Neuronal stem cell (in vitro differentiated cells): ENCODE measurements at places on chromosomes 13 and 19.

DNA sequence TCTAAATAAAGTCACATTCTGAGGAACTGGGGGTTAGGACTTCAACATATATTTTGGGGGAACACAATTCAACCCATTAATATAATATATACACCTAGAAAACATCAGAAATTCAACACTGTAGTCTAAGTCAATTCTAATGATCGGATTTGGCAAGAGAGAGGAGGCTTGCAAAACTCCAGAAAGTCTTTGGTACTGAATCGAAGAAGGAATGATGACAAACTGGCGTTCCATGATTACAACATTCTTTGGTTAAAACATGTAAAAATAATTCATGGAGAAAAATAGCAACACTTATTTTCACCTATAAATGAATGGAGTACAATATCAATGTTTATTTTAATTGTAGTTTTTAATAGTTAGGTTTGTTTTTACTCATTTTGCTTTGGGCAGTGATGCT is 62.4 kb downstream of the MBNL2 start:
- no peak for DNase-seq

DNA sequence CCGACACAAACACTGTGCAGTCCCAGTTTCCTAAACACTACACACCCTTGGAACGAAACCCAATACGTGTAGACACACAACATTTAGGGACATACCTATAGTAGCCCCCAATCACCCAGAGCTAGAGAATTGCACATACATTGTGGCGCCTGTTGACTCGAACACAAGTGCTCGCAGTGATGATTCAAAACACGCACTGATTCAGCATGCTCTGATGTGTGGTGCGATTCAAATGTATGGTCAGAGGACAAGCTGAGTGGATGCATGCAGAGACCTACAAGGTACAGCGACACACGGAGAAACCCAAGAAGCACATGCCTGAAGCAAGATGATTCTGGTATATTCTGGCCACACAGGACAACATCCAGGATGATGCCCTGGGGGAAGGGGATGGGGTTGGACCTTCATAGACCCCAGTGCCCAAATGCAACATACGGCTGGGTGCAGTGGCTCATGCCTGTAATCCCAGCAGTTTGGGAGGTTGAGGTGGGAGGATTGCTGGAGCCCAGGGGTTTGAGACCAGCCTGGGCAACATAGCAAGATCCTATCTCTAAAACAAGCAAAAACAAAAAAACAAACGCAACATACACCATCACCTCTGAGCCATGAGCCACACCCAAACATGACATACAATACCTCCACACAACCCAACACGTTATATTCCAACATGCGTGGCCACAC is 997 bp upstream of the KCNN4 start:
- no peak for DNase-seq

DNA sequence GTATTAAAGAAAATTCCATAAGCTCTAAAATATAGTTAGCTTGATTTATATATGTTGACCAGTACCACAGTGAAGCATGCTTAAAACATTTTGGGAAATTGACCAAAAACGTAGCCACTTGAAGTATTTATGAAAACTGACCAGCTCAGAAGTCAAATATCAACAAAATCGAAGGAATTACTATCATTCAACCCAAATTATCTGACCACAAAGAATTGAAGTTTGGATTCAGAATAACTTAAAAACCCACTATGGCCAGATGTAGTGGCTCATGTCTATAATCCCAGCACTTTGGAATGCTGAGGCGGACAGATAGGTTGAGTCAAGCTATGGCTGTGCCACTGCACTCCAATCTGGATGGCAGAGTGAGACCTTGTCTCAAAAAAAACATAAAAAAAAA is 31.9 kb downstream of the GPALPP1 start:
- no peak for DNase-seq

- no peak for DNase-seq
Observed at GRCh38 chr19:40256512-40256911, 28.6 kb downstream of the AKT2 start.

DNA sequence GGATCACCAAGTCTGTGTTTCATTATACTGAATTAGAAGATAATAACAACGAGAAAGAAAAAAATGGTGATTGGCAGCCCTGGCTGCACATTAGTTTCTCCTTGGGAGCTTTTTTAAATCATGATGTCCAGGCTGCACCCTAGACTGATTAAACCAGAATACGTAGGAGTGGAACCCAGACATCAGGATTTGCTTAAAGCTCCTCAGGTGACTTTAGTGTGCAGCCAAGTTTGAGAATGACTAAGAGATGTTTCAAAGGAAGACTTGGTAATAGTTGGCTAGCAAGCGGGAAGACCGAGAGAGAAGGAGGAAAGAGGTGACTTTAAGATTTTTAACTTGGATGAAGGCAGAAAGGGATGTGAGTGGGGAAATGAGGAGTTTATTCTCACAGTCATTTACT is 71.4 kb upstream of the SERP2 start:
- DNase-seq = no peak

- DNase-seq = peak; percentile 53
Observed at GRCh38 chr19:57664269-57665127, 4.2 kb upstream of the ZSCAN4 start.

DNA sequence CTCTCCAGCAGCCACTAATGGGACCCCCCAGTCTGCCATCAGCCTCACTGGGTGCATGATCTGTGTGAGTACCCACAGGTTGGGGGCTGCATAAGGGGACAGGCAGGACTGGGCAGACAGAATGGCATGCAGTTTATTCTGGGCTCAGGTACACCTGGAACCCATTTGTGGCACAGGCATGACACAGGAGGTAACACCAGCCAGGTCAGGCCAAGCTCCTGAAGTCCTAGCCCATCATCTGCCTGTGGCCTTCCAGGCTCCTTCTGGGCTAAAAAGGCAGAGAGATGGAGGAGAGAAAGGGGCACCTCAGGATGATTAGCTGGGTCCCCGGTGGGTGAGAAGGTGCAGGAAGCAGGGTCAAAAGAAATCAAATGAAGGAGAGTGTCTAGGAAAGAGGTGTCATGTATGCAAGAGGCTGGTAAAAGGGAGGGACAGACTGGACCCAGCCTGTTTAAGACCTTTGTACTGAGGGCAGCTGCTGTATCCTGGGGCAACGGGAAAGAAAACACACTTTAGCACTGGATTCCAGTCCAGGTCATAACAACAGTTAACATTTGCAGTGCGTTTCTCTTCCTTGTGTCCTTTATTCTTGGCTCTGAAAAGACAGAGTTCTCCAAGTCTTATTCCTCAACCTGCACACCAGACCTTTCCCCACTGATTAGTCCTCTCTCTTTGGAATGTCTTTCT is 20.2 kb upstream of the DGKH start:
- DNase-seq = no peak

GRCh38 chr19:39502640-39503417 is 4.1 kb downstream of the DLL3 start:
- DNase-seq = peak; percentile 59

DNA sequence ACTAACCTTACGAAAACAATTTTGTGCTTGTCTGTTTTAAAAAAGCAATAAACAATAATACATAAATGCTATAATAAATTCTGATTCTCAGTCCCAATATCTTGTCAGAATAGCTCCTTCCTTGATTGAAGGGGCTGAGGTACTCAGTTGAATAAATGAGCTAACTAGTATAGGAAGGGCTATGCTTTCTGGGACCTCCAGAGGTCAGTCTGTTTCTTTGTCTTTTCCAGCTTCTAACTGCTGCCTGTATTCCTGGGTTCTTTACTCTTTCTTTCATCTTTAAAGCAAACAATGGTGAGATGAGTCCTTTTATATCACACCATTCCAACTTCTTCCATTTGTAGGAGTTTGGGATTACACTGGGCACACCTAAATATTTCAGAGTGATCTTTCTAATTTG is 1297.0 kb upstream of the ATXN8OS start:
- DNase-seq = peak; percentile 21

DNA sequence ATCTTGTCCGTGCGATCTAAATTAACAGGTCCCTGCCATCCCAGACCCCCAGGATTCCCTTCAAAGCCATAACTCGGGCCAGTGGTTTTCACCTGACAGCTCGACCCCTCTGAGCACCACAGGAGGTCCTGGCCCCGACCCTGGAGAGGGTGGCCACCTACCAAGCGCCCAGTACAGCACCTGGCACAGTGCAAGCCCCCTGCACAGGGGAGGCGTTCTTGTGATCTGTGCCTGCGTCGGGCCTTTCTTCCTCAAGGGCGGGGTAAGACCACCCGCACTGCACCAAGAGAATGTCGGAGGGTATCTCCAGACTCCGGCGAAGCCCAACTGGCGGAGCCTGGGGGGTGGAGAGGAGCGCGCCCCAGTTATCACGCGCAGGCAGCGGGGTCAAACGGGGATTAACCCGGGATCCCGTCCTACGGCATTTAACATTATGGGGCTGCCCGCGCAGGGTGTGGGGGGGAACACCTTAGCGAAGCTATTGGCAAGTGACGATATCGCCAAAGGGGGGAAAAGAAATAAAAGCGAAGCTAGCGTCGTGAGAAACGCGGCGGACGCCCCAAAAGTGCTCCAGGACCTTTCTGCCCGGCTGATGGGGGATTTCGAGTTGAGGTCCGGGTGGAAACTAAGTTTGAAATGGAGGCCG is 1.3 kb upstream of the HNRNPL start:
- peak; percentile 76 for DNase-seq

GRCh38 chr13:33139780-33140535 is 123.7 kb downstream of the KL start:
- DNase-seq = no peak

DNA sequence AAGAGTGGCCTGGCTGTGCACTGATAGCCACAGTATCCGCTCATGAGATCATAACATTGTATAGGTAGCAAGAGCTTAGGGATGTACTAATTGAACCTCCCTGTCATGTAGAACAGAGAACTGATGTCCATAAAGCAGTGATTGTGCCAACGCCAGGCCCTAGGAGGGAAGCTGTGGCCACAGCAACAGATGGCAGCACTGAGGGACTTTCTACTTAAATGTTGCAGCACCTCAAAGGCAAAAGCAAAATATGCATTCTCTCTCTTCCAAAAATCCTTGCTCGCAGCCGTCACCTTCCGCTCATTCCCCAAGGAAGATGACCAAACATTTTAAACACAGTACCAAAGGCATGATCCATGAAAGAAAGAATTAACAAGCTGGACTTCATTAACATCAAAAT is 32.3 kb downstream of the COL4A1 start:
- DNase-seq = no peak

GRCh38 chr13:31747291-31747690 is 8.0 kb downstream of the RXFP2 start:
- DNase-seq = no peak

GRCh38 chr19:15223649-15224361 is 8.4 kb downstream of the EPHX3 start:
- no peak for DNase-seq

DNA sequence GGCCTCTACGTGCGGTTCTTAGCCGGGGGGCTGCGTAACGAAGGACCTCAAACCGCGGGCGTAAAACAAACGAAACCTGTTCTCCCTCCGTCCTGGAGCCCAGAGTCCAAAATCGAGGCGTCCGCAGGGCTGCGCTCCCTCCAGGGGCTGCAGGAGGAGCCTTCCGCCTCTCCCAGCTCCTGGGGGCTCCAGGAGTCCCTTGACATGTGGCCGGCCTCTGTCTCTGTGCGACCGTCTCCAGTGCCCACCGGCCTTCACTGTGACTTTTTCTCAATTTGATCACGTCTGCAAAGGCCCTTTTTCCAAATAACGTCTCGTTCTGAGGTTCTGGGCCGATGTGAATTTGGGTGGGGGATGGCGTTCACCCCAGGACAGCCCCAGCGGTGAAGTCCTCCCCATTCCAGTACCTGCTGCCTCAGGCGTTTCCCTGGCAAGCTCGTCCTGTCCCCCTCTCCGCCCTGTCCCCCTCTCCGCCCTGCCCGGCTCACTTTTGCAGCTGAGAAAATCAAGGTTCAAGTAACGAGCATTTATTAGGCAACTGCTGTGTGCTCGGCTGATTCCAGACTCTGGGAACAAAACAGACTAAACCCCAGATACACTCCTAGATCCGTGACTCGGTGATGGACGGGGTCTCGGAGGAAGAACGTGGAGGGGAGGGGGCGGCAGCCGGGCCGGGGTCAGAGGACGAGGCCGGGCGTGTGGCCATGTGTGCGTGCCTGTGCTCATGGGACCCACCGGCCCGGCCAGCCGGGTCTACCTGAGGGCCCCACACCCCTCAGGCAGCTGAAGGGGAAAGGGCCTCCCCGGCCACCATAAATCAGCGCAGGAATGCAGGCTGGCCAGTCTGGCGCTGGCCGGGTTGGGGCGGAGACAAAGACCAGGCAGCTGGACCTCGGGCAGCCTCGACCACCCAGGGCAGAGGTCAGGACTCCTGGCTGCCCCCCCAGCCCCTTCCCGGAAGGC is 28.1 kb upstream of the WDR18 start:
- DNase-seq = peak; percentile 90

GRCh38 chr19:36564391-36564790 is 8.7 kb downstream of the ZNF529 start:
- DNase-seq = no peak

GRCh38 chr13:99821741-99822140 is 149.8 kb downstream of the ZIC5 start:
- DNase-seq = no peak

- no peak for DNase-seq
Observed at GRCh38 chr13:40706439-40706838, 40.0 kb upstream of the FOXO1 start.

- DNase-seq = no peak
Observed at GRCh38 chr13:110150384-110151101, 156.4 kb downstream of the COL4A1 start.

GRCh38 chr13:85666356-85666755 is 132.9 kb downstream of the SLITRK6 start:
- DNase-seq = no peak

GRCh38 chr13:45320876-45321629 is 19.9 kb downstream of the TPT1 start:
- DNase-seq = no peak

- DNase-seq = no peak
Observed at GRCh38 chr19:46724468-46724867, 7.6 kb upstream of the PRKD2 start.

GRCh38 chr13:97134364-97135095 is 87.6 kb upstream of the MBNL2 start:
- DNase-seq = no peak

DNA sequence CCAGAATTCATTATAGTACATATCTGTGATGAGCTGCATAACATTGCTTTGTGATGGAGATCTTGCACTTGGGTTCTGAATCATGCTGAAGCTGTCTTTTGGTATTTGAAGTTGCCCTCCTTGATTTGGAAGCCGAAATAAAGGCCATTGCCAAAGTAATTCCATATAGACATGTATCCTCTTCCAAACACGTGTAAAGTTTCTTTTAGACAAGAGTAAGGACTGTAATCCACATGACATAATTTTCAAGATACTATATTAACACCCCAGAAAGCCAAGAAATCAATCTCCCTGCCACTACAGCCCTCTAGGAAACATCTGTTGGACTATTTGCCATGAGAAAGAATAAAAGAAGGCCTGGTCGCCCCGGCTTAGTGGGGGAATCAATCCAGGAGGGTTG is 754.2 kb downstream of the FGF9 start:
- no peak for DNase-seq

GRCh38 chr13:113624235-113624587 is 33.8 kb downstream of the ATP4B start:
- DNase-seq = no peak

GRCh38 chr19:3669082-3669946 is 31.0 kb downstream of the PIP5K1C start:
- DNase-seq = no peak
